Fibroblast of skin of left biceps (primary cell): ENCODE measurements at places on chromosomes 2 and 18.

GRCh38 chr2:220469201-220469600 lies 841.8 kb downstream of the SLC4A3 start:
- no peak for DNase-seq

DNA sequence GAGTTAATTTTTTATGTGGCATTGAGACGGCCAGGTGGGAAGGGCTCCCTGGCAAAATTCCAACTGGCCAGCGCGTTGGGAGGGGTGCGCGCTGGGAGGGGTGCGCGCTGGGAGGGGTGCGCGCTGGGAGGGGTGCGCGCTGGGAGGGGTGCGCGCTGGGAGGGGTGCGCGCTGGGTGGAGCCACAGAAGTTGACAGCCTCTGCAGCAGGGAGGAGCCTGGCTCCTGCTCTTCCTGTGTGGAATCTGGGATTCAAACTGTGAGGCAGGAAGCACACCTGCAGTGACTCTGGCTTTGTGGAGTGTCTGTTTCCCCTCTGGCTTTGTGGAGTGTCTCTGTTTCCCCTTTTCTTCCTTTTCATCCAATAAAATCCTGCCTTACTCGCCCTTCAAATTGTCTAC lies 147.9 kb upstream of the CBLN2 start:
- no peak for DNase-seq

DNA sequence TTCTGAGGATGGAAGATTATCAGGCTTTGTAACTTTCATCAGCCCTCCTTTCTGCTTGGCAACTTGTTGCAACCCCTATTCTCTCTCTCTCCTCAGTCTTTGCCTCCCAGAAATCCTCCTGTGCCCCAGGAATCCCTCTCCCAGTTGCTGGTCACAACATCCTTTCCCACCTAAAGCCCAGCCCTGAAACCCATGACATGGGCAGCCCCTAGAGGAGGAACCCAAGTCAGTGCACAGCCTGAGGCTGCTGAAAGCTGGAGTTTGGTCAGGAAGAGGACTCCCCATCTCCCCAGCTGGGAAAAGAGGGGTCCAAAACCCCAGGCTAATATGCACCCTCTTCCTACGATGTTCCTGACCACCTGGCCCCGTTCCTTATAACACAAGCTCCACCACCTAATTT lies 29.5 kb downstream of the PKDCC start:
- no peak for DNase-seq

DNA sequence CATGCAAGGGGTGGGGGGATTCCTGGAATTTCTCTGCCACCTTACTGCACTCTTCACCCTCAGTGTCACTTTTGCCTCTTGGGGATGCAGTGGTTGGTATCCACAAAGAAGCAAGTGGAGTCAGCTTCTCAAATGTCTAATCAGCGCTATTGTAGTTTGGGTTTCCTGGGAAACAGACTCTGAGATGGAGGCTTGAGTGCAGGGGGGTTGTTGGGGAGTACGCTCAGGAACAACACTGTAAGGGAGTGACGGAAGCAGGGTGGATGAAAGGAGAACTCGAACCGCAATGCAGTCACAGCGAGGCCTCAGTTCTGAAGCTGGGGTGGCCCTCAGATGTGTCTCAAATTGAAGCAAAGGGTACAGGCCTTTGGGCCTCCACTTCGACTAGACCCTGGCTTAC lies 73.6 kb upstream of the EPC2 start:
- DNase-seq = no peak

DNA sequence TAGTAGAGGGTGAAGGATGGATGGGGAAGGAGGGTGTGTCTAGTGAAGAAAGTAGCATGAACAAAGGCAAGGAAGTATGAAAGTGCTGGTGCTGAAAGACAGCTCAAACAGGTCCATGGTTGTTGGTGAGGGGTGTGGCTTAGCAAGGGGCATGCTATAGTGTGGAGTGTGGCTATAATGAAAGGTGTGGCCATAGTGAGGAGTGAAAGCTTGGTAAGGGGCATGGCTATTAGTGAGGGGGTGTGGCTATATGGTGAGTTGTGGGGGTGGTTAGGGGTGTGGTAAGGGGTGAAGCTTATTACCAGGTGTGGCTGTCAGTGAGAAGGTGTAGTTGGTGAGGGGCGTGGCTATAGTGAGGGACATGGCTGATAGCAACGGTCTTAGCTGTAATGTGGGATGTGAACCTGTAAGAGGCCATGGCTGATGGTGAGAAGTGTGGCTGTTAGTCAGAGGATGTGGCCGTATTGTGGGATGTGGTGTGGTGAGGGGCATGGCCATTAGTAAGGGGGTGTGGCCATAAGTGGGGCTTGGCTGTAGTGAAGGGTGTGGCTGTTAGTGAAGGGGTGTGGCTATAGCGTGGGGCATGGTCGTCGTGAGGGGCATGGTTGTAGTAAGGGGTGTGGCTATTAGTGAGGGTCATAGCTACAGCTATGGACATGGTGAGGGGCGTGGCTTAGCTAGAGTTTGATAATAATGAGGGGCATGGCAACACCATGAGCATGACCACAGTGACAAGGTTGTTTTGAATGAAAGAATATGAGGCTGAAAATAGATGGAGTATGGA lies 549.6 kb downstream of the FBXO15 start:
- no peak for DNase-seq

DNA sequence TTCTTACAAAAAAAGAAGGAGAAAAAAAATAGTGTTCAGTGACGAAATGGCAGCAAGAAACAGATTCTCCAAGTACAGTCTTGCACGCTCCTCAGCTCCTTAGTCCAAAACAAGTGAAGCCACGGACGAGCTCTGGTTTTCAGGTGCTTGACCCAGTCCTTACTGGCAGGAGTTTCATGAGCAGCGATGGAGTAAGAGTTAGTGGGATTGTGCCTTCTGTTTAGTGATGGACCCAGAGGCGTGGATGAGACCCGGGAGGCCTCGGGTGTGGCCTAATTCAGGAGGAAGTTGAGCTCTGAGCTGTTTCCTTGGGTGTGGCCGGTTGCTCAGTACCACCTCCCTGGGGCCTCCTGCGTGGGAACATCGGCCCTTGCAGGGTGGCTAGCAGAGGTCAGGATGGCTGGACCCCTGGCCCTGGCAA lies 52.0 kb downstream of the KIF5C start:
- DNase-seq = no peak

DNA sequence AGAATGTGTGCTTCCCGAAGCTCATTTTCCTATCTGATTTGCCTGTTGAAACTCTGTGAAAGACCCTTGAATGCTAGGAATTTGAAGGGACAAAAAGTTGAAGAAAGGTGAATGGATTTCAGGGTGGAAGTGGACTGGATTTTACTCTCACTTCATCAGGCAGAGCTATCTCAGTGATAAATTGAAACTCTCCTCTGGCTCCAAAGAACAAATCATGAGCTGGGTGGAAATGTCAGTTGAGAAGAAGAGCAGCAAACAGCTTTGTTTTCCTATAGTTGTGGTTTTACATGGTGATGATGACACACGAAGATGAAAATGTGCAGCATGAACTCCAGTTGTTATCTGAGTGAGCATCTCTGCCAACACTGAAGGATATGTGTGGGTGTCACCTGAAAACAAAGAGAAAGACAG lies 34.4 kb downstream of the CD28 start:
- DNase-seq = peak; percentile 24

GRCh38 chr2:150389447-150389846 lies 98.0 kb downstream of the RND3 start:
- peak; percentile 13 for DNase-seq

- DNase-seq = no peak
Observed at GRCh38 chr2:235573331-235574221, 79.7 kb downstream of the AGAP1 start.

GRCh38 chr18:22643731-22644130 lies 226.0 kb upstream of the CTAGE1 start:
- DNase-seq = no peak

DNA sequence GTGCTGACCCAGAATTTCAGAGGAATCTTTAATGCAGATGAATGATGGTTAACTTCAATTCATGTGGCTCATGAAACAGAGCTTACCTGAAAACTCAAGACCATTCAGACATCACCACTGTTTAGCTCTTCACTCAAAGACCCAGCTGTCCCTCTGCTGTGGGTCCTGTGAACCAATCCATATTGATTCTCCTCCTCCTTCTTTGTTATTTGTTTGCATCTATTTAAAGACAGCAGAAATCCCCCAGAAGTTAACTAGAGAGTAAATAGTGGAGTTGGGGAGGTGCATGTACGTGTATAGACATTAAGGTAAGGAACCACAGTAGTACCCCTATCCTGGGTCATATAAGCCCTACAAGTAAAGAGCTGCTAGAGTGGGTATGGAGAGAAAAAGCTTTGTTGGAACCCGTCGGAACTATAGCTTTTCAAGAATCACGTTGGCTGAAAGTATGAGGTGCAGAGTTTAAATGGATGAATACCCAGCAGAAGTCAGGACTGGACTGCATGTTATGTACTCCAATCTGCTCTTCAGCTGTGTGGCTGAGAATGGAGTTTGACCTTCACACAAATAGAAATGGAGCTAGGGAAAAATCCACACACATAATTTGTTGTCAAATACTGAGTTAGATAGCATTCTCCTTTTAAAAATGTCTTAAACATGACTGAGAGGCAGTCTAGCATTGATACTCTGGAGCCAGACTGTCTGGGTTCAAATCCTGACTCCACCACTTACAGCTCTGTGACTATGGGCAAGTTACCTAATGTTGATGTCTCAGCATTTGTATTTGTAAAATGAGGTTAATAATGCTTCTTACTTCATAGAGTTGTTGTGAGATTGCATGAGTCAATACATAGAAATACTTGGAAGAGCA lies 81.7 kb upstream of the HK2 start:
- DNase-seq = no peak

GRCh38 chr2:59339121-59339836 lies 1098.2 kb upstream of the FANCL start:
- DNase-seq = no peak

- DNase-seq = no peak
Observed at GRCh38 chr2:196448407-196449079, 191.0 kb upstream of the CCDC150 start.

DNA sequence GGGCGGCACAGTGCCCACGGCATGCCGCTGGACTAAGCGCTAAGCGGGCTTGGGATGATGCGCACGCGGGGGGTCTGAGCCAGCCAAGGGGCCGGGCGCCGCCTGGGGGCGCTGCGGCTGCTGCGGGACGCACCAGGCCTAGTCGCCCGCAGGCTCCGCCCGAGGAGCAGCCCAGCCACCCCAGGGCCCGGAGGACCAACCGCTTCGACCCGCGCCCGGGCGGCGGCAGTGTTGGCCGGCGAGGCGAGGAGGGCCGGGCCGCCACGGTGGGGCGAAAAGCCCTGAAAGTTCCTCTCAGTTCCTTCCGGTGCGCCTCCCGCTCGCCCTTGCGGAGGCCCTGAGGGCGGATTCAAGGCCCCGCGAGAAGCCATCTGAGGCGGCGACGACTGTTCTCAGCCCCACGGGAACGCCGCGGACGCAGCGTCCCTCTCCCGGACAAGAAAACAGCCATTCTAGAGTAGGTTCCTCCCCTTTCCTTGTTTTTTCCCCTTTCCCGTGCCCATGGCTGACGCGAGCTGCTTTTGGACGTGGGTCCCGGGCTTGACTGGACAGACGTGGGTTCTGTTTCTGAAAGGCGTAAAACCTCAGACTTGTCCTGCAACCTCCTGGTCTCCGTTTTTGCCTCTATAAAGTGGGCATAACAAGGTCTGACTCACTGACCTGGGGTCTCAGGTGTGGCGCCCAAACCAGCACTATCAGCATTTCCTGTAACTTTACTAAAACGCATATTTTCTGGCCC lies at the start of gene ANKAR:
Gene ANKAR, plus strand, starts transcription at position 297 of the 739 bp plus-strand sequence. CDS start 1,821 bp downstream, outside the sequence.
- DNase-seq = peak; percentile 72

- no peak for DNase-seq
Observed at GRCh38 chr18:59985289-59985688, 85.5 kb downstream of the PMAIP1 start.

DNA sequence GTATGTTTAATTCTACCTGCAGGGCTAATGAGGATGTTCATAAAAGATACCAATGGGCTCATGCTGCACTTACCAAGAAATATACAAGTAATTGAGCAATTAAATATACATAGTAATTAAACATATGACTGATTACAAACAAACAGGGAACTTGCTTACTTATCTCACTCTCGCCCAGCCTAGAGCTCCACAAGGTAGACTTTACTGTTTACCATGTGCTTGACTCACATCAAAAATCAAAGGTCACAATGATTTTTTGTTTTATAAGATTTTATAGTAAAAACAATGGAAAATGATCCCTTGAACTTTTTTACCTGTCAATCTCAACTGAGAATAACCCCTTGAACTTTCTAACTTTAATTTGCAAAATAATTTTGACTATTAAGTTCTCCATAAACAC lies 1395.1 kb downstream of the SUCLG1 start:
- no peak for DNase-seq

GRCh38 chr2:196249860-196250259 lies 78.5 kb upstream of the STK17B start:
- no peak for DNase-seq

DNA sequence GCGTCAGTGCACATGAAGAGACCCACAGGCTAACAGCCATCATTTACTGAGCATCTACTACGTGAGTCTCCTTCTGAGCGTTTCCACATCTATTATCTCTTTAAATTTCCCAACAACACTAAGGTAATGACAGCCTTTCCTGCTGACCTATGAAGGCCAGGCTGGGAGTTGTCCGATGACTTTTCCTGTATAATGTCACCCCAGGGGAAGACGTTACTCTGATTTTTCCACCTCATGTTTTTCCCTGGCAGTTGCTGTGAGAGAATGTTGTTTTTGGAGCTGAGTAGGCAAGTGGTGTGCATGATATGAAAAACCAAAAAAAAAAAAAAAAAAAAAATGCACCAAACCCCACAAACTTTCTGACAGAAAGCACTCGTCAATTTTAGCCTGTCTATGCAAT lies 207.6 kb downstream of the SLC8A1 start:
- DNase-seq = no peak

DNA sequence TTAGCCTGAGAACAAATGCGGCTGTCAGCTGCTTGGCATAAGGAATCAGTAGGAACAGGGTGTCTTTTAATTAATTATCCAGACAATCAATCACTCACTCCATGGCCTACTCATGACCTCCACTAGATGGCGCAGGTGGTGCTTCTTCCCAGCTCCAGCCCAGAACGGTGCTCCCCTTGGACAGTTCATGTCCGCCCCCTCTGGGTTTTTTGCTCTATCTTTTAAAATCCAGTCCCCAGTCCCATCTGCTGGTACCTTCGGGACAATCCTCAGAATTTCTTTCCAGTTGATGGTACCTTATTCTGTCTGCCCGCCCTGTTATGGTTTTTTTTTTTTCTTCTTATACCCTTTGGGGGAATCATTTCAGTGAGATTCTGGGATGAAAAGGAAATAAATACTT lies 99.8 kb downstream of the CACNB4 start:
- no peak for DNase-seq

- DNase-seq = no peak
Observed at GRCh38 chr2:100905132-100905805, 85.3 kb downstream of the NPAS2 start.

GRCh38 chr2:238848691-238848975 lies 748 bp downstream of the TWIST2 start:
- no peak for DNase-seq

- peak; percentile 77 for DNase-seq
Observed at GRCh38 chr2:233996461-233996860, 54.0 kb upstream of the SPP2 start.

DNA sequence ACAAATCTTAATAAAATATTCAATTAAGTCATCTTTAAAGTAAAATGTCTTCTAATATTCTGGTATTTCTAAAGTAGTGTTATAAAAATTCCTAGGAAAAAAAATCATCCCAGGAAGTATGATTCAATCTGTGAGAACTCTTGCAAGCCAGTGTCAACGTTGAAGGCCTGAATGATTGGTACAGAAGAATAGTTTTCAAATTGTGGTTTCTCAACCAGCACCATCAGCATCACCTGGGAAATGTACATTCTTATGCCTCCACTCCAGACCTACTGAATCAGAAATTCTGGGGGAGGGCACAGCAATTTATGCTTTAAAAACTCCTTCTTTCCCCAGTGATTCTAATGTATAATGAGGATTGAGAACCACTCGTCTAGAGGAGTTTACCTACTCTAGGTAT lies 62.3 kb upstream of the C2orf15 start:
- DNase-seq = no peak

GRCh38 chr2:3633982-3634595 lies 23.9 kb upstream of the ALLC start:
- no peak for DNase-seq
